Mesenchymal stem cell (in vitro differentiated cells and primary cell): ENCODE measurements at places on chromosomes 1 and 21.

GRCh38 chr21:33897739-33898138 lies 17.9 kb downstream of the ATP5PO start:
- H3K27me3 ChIP-seq, result no peaks in the 10 kb centered on the region
- no peak overlapping the region for H3K4me3 ChIP-seq
- peaks cover 22% of the 10 kb centered on the region for H3K4me1 ChIP-seq
- DNase-seq, result no peak
- no peak overlapping the region for H3K27ac ChIP-seq
- H3K36me3 ChIP-seq, result peaks cover 21% of the 10 kb centered on the region

DNA sequence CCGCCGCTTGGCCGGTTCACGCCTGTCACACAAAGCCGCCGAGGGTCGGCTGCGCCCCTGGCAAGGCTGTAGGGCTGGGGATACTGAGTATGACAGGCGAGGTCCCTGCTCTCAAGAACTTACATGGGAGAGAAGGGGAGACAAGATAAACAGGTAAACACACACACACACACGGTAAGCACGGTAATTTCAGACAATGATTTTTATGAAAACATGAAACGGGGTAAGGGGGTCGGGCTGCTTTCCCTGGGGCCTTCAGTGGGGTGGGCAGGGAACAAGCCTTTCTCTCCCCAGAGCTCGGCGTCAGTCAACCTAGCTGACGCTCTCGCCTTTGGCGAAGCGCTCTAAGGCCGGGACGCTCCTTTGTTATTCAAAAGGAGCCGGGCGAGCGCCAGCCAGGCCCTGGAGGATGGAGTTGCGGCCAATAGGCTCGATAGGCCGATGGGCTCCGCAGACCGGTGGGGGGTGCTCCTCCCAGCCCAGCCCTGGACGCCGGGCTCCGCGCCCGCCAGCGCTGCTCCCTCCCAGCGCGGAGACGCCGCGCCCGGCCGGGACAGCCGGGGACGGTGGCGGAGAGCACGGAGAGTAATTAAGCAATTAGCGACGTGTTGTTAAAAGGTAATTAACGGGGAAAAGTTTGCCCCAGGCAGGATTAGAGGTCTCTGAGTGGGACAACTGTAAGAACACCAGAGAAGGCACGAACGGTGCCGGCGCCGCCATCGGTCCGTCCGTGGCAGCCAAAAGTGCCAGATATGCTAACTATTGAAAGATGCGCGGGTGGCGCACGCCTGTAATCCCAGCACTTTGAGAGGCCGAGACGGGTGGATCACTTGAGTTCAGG lies 950 bp upstream of the INKA2 start:
- no peaks in the 10 kb centered on the region for H3K27me3 ChIP-seq
- peak overlapping the region; percentile 55 for H3K4me3 ChIP-seq
- peak overlapping the region; percentile 81 for H3K27ac ChIP-seq
- H3K4me1 ChIP-seq, result peaks cover 27% of the 10 kb centered on the region
- H3K36me3 ChIP-seq, result peaks cover 4% of the 10 kb centered on the region

- no peak overlapping the region for H3K27ac ChIP-seq
- H3K4me1 ChIP-seq, result no peaks in the 10 kb centered on the region
- DNase-seq, result no peak
- H3K27me3 ChIP-seq, result no peaks in the 10 kb centered on the region
These were observed 534.5 kb downstream of the OMA1 start for GRCh38 chr1:58011978-58012377.

- no peak overlapping the region for H3K27ac ChIP-seq
- H3K4me1 ChIP-seq, result no peaks in the 10 kb centered on the region
- no peak for DNase-seq
- H3K4me3 ChIP-seq, result no peak overlapping the region
- no peaks in the 10 kb centered on the region for H3K36me3 ChIP-seq
These were observed 3.9 kb downstream of the ACOT11 start for GRCh38 chr1:54551891-54552290.

GRCh38 chr1:15123270-15123669 lies 30.3 kb upstream of the TMEM51 start:
- H3K4me1 ChIP-seq, result no peaks in the 10 kb centered on the region
- no peaks in the 10 kb centered on the region for H3K36me3 ChIP-seq

DNA sequence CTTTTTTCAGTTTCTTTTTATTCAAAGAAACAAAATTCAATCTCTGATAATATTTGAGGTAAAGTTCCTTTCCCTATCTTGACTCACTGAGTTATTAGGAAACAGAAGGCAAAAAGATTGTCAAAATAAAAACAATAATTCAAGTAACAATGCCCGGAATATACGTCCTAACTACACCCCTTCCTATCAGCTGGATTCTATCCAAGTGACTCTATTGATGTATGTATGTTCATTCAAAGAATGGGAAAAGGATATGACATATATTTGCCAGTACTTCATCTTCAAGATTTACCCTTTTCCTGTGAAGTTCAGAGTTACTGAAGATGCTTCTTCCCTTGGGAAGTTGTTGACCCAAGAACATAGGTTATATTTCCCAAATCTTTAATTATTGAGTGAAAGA lies 13.7 kb downstream of the SPRTN start:
- no peaks in the 10 kb centered on the region for H3K27me3 ChIP-seq
- no peak overlapping the region for H3K4me3 ChIP-seq
- H3K36me3 ChIP-seq, result peaks cover 67% of the 10 kb centered on the region
- no peak overlapping the region for H3K27ac ChIP-seq
- DNase-seq, result no peak

- H3K27ac ChIP-seq, result no peak overlapping the region
- no peak overlapping the region for H3K4me3 ChIP-seq
- no peaks in the 10 kb centered on the region for H3K36me3 ChIP-seq
- no peaks in the 10 kb centered on the region for H3K4me1 ChIP-seq
- H3K27me3 ChIP-seq, result peaks cover 35% of the 10 kb centered on the region
These were observed 61.4 kb downstream of the STUM start for GRCh38 chr1:226609836-226610455.
